ENCODE measurements at places on chromosomes 3 and 15. TPM values are rescaled to one million over a fixed set of nuclear protein-coding genes. Genes with fewer than 3 reads are reported as not detected.
A peak's percentile ranks its signal among the peaks of the same experiment; 100 is the strongest.

DNA sequence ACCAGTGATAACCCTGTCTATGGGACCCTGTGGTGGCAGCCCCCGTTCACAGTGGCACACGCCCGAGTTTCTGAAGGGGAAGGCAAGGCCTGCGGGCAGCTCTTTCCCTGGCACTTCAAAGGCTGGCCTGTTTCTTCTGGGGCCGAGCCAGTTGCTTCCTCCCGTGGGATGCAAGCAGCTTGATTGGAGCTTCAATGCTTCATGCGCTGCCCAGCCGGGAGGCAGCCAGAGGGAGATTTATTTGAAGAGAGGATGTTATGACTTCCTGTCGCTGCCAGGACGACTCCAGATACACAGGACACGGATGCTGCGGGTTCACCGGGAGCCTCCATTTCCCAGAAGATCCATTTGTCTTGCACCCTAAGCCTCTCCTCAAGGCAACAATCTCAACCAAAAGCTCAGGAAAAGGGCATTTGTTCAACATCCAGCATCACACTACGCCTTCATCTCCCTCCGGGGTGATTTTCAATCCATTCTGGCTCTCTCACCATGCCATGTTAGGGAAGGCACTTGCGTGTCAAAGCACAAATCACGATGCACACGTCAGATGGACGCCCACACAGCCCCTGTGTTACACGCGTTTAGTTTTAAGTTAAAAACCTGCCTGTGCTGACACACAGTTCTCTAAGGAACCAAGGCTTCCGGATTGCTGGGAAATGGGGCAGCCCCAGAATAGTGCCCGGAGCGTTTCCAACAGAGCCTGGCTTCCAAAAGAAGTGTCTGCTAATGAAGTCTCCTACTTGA, 330.2 kb downstream of the OCA2 start:
- H3K36me3 ChIP-seq = no peaks in the 10 kb centered on the region
- no peaks in the 10 kb centered on the region for H3K4me1 ChIP-seq
- no peak for DNase-seq

Gene SLC6A1
- total RNA-seq = not detected

Gene FBLN2
- total RNA-seq = 1.5 TPM

Gene IGSF11
- total RNA-seq = 0.15 TPM

DNA sequence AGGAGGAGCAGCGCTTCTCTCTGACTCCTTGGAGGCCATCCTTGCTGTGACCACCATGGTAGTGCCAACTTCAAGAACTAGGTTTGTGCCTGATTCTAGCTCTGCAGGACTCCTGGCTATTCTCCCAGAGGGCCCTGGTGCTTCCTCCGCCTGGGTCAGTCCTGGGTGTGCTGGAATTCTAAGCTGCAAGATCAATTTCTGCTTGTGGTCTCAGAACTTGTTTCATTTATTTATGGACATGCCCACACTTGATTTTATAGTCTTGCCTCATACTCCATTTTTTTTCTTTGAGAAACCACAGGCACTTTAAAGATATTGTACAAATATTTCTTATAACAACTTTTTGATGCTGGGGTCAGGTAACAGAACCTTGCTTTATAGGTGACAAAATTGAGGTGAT, 87.6 kb downstream of the PDCD6IP start:
- no peak overlapping the region for H3K4me3 ChIP-seq
- H3K27ac ChIP-seq = no peak overlapping the region
- H3K27me3 ChIP-seq = no peaks in the 10 kb centered on the region

Gene LYZL4
- total RNA-seq = not detected

Gene PLSCR5
- total RNA-seq = not detected

Gene THOC7
- 24.6 TPM for total RNA-seq

GRCh38 chr3:70273492-70273891, 38.9 kb downstream of the MDFIC2 start:
- H3K4me3 ChIP-seq = no peak overlapping the region
- H3K27ac ChIP-seq = no peak overlapping the region
- DNase-seq = no peak

Gene FHIT
- 58.9 TPM for total RNA-seq

Gene IMPG2
- total RNA-seq = 0.66 TPM

Gene SLC9C1
- not detected for total RNA-seq

DNA sequence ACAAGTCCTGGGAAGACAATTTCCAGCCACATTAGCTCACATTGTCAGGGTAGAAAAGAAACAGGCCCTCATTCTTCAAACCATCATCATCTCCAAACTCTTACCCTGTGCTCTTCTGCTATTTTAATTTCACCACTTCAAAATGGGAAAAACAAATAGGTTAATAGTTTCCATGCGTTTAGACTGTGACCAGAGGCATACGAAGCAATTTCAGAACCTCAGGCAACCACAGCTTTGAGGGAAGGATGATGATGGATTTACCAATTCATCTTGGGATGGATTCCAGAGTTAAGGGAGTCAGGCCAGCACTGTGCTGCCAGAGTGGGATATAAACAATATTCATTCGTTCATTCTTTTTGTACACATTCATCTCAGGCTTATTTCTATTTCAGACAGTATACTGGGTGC, 307.8 kb upstream of the TPRG1 start:
- H3K4me1 ChIP-seq = no peaks in the 10 kb centered on the region
- peaks cover 5% of the 10 kb centered on the region for H3K36me3 ChIP-seq
- H3K27me3 ChIP-seq = no peaks in the 10 kb centered on the region
- H3K4me3 ChIP-seq = no peak overlapping the region
- no peak overlapping the region for H3K27ac ChIP-seq
- DNase-seq = no peak

GRCh38 chr15:91022075-91022831, at the start of gene VPS33B:
Gene VPS33B, minus strand, starts transcription at chr15:91022594. Its CDS starts 345 bp downstream, at chr15:91022249.
- peaks cover 5% of the 10 kb centered on the region for H3K4me1 ChIP-seq
- H3K36me3 ChIP-seq = no peaks in the 10 kb centered on the region
- H3K27ac ChIP-seq = peak within 1 kb of the TSS; percentile 82
- DNase-seq = peak; percentile 37
- H3K27me3 ChIP-seq = no peaks in the 10 kb centered on the region

Measured in naive thymus-derived CD4-positive, alpha-beta T cell (primary cell).